Left colon (tissue), 2 donors: ENCODE measurements at places on chromosomes 5 and 9.

- no peak for DNase-seq
These were observed 31.2 kb upstream of the RNU6ATAC start for GRCh38 chr9:134195558-134195957.

GRCh38 chr5:1068895-1069719, 42.8 kb downstream of the SLC12A7 start:
- no peak for DNase-seq

DNA sequence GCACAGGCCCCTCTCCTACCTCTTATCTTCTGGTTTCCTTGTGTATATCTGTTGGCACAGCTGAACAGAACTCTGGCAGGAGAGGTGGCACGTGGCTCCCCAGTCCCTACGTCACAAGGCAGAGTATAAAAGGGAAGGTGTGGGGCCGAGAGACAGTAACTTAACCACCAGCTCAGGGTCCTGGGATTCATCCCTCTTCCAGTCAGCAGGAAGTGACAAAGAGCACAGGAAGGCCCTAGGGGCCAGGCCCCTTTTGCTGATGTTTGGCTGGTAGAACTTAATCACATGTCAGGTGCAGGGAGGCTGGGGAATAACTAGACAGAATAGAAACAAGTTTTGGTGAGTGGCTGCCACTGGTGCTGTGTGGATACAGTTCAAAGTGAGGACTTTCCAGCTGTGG, 4.5 kb upstream of the ICE1 start:
- no peak for DNase-seq

DNA sequence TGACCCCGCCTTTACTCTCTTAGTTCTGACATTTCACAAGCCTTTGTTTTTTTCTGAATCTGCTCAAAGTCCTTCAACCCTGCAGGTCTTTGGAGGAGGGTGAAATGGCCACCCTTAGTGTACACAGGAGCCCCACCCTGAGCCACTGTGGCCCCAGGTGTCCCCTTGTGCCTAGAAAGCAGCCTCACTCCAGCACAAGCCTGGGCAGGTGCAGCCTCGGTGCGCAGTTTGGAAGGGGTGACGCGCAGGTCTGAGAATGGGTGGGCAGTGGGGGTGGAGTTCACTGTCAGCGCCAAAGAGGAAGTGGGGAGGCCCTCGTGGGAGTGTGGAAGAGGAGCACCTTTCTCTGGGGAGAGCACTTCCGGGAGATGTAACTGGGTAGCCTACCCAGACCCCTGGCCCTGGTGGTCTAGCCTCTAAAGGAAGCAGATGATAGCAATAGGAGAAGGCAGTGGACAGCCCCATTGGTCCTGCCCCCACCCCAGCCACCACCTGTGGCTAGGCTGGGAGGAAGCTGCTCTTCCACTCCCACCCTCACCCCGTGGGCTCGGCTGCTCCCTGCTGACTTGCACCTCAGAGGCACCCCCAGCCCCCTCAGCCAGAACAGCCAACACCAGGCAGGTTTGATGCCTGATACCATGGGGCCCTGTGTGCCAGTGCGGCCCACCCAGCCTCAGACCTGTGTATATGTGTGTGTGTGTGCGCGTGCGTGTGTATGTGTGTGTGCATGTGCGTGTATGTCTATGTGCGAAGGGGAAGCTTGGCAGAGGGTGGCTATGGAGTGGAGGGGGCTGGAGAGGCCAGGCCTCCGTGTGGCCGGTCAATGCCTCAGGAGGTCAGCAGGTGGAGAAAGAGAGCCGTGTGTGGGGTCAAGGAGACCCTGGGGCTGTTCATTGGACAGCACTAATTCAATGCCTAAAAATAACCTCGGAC, 16.8 kb upstream of the DAB2IP start:
- DNase-seq = no peak

GRCh38 chr5:76041863-76042262, 41.3 kb upstream of the SV2C start:
- no peak for DNase-seq

DNA sequence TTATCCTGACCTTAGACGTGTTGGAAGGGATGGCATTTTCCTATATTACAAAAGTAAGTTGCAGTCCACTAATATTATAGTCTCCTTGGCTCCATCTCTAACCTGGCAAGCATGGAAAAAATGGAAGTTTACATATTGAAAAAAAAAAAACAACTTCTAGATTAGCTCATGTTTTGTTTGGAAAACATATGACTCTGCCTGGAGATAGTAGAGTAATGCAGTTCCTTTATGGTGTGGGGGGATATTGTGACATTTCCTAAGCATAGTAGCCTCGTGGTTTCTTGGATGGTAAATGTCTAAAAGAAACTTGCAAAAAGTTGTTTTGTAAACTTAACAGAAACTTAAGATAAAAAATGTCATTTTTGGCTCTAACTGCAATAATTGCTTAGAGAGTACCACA, 244.4 kb upstream of the FBXL7 start:
- no peak for DNase-seq

DNA sequence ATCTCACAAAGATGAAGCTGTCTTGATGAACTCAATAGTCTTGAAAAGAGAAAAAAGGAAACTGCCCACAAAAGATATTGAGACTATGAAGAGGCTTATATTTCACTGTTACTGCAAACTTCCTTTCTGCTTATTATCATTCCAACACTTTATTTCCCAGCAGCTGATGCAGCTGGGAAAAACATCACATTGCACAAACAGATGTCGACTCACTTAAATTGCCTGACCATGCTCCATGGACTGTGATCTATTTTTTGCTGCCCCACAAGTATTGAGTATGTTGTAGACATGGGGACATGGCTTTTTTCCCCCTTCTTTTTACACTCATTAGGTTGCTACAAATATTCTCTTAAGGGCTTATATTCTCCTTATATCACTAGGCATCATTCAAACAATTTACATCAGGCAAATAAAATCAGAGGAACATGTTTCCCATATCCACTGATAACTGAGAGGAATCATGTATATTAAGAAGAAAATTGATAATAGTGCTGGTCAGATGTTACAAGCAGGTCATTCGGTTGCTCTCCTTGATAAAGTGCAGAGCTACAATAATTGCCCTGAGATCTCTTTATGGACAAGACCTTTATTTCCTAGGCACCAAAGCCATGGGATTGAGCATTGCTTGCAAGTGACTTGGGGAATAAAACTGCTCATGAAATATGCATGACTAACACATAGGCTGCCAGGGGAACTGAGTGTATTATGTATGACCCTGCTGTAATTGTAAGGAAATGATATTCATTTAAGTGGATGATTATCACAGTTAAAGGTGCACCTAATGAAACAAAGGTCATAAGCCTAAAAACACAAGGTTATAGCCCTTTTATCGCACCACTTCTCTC, 509.9 kb downstream of the ZNF608 start:
- DNase-seq = no peak

- no peak for DNase-seq
These were observed 7.7 kb upstream of the SCGB3A1 start for GRCh38 chr5:180598797-180599589.

GRCh38 chr9:117739624-117740347, 35.6 kb downstream of the TLR4 start:
- DNase-seq = no peak

DNA sequence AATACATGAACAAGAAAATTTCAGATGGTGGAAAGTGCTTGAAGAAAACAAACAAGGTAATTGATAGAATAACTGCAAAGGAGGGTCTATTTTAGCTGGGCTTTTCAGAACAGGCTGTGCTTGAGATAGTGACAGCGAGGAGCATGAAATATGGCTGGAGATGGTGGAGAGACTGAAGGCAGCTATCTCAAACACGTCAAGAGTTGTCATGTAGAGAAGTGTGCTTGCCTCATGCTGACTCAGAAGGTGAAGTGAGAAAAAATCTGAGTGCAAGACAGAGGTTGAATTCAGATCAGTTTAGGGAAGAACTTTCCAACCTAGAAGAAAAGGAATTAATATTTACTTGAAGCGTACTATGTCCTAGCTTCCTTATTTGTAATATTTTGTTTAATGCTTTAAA, 115.5 kb upstream of the RANBP3L start:
- no peak for DNase-seq

GRCh38 chr5:178320281-178320855, 87.8 kb upstream of the PHYKPL start:
- DNase-seq = no peak

DNA sequence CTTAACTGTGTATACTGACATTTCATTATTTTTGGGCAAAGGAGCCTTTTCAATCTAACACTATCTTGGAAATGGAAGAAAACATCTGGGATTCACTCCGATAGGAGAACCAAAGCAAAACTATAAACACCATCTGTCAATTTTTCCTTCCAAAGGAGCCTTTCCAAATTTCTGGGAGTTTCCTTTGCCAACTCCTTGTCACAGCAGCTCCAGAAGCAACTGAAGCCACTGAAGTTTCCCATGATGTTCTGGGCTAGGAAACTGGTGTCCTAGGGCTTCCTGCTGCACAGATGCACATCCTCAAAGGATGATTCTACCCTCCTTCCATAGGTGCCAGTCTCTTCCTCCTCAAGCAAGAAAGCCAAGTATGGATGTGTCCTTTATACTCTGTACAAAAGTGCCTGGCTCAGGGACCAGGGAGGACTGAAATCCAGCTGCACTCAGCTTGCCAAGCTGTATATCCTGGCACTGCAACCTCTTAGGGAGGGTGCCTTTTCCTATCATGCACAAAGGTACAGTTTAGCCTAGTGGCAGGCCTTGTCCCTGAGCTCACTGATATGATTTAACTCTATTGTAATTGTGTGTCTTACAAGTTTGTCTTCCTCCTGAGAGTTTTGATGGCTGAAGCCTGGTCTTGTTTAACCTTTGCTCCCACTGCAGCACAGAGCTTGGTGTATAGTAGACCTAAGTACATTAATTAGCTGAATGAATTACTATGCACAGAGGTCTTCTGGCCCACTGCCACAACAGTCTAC, 8.4 kb upstream of the UBAP1 start:
- DNase-seq = no peak

GRCh38 chr5:92729088-92729487, 851.9 kb downstream of the NR2F1-AS1 start:
- no peak for DNase-seq

- DNase-seq = no peak
These were observed 27.3 kb upstream of the TCOF1 start for GRCh38 chr5:150329881-150330876.

GRCh38 chr5:140550147-140551079, 3.0 kb downstream of the EIF4EBP3 start:
- DNase-seq = no peak

DNA sequence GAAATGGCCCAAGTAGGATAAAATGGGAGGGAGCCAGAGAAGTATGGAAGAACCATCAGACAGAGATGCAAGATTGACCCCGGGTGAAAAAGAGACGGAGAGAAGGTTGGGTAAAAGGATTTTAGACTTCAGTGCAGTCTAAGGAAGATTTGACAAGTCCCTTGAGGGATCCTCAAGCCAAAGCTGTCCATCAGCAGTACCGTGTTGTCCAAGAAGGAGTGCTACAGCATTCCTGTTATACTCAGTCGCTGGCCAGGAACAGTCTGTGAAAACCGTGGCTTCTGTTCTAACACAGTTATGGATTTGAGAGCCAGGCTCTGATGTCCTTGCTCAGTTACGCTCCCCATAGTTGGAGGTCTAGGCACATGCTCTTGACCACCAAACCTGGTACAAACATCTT, 383.9 kb upstream of the DAB2 start:
- no peak for DNase-seq

GRCh38 chr9:132698989-132699388, 28.7 kb downstream of the GTF3C4 start:
- peak; percentile 35 for DNase-seq

GRCh38 chr9:76025286-76025685, 134.8 kb downstream of the PCSK5 start:
- DNase-seq = no peak

- no peak for DNase-seq
These were observed 49.4 kb downstream of the PLK2 start for GRCh38 chr5:58410441-58410840.

DNA sequence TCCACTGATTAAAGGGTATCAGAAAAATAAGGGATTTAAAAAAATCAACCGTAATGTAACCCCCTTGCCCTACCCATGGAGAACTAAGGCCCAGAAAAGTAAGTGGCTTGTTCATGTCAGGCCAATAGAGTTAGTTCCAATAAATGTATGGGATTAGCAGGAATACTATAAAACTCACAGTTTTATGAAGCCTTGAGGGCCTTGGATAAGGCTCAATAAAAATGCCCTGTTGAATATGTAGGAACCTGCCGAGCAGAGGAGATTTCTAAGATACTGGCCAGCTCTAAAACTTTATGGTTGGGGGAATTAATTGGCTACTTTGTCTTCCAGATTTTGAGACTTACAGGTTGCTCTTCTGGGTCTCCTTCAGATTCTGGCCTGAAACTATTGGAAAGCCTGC, 231.0 kb downstream of the GLIS3 start:
- DNase-seq = no peak

- no peak for DNase-seq
These were observed 358.6 kb downstream of the IRX1 start for GRCh38 chr5:3954199-3954598.

DNA sequence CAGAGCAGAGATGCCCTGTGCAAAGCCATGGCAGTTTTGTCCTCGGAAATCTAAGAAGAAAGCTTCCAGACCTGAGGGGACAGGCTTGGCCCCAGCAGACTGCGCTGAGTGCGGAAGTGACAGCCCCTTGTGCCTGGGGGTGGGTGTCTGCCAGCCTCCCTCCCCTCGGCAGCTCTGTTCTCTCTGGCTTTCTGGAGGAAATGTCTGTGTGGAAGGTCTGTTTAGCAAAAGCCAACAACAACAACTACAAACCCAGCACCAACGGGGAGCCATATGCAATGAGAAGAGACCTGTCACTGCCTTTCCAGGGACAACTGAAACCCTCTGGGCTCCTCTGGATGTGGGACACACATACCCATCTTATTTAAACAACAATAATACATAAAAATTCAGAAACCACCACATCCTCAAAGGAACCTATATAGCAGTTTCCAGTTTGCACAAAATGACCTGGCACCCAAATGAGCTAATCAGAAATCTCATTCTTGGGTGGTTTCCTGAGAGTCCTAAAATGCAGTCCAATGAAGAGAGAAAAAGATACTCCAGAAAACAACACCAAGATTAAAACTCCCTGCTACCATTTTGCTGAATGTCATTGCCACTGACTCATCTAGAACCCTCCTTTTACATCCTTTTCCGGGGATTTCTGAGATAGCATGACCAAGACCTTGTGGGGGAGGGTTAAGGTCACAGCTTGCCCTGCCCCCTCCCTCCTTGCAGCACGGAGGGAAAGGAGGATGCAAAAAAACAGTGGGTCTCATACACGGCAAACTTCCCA, 97.7 kb downstream of the AK8 start:
- no peak for DNase-seq

DNA sequence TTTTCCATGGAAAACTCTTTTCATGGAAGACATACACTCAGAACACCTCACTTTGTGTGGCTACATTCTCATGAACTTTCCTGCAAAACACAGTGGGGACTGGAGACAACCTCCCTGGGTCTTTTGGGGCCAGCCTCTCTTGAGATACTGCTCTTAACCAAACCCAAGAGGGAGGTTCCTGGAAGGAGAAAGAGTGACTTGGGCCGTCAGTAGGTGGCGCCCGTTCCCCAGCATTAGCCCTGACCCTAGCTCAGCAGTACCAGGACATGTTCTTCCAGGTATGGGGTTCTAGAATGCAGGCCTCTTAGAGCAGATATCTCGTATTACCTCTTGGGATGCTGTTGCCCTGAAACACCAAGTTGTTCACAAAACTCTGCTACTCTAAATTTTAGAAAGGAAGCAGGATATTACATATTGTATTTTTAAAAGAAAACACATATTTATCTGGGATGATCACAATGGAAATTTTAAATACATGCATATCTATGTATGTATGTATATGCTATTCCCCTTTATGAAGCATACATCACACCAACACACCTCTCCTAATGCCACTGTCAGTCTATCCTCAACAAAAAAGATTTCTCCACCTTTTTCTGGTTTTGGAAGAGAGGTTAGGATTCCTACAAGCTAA, 15.8 kb upstream of the GLIS3 start:
- peak; percentile 85 for DNase-seq

GRCh38 chr9:8143677-8144076, 344.1 kb upstream of the DMAC1 start:
- no peak for DNase-seq
